ENCODE measurements at places on chromosomes 7 and 10.
A peak's percentile ranks its signal among the peaks of the same experiment; 100 is the strongest.

GRCh38 chr7:1666317-1666822 lies 3.7 kb upstream of the ELFN1 start:
- H3K4me3 ChIP-seq, result no peak overlapping the region
- peak; percentile 20 for DNase-seq
- H3K27ac ChIP-seq, result no peak overlapping the region
- peaks cover 79% of the 10 kb centered on the region for H3K27me3 ChIP-seq

DNA sequence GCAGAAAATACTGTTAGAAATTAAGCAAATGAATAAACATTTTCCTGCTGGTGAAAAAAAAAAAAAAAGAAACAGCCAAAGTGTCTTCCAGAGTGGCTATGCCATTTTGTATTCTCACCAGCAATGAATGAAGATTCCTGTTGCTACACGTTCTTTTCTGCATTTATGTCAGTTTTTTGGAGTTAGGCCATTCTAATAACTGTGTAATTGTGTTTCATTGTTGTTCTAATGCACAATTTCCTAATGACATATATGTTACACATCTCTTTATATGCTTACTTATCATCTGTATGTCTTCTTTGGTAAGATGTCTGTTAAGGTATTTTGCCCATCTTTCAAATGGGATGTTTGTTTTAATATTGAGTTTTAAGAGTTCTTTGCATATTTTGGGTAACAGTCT lies 213.7 kb downstream of the ITGB1 start:
- no peak overlapping the region for H3K27ac ChIP-seq
- DNase-seq, result no peak
- H3K27me3 ChIP-seq, result no peaks in the 10 kb centered on the region
- no peaks in the 10 kb centered on the region for H3K4me1 ChIP-seq
- H3K36me3 ChIP-seq, result no peaks in the 10 kb centered on the region
- no peak overlapping the region for H3K4me3 ChIP-seq

DNA sequence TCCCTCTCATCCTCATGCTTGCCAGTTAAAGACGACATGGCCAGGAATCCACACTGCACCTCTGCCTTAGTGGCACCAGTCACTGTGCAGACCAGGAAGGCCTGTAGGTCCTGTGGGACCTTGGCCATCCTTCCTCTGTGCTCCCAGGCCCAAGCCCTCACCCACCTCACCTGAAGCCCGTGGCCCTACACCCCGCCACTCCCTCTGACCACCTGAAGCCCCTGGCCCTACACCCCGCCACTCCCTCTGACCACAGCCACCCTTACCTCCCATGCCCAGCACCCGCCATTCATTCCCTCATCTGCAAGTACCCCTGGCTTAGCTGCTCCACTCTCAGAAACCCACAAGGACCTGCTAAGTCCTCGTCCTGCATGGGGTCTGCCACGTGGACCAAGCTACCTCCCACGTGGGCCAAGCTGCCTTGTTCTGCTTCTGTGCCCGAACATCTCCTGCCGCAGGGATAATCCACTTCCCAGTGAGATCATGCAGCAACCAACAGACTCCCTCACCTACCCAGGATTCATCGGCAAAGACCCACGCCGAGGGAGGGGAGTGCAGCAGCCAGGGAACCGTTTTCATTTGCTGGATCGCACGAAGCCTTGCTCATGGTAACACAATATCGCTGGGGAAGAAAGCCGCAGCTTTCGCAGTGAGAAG lies 151.2 kb downstream of the TCERG1L start:
- no peaks in the 10 kb centered on the region for H3K36me3 ChIP-seq
- DNase-seq, result no peak
- no peaks in the 10 kb centered on the region for H3K4me1 ChIP-seq

DNA sequence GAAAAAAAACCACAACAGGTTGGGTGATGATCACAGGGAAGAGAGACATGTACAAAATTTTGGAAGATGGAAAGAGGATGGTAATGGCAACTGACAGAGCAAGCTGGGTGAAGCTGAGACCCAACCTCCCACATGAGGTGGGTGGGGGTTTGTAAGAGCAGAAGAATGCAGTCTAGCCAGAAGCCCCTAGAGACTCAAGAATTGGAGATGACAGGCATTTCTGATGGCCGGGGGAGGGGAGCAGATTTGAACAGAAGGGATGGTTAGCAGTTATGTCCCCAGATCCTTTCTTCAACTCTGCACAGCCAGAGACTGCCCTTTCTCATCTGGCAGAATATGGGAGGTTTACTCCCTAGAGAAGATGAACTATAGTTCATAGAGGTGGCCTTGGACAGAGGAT lies 208.0 kb downstream of the GALNT17 start:
- DNase-seq, result no peak
- no peak overlapping the region for H3K27ac ChIP-seq
- H3K27me3 ChIP-seq, result no peaks in the 10 kb centered on the region
- H3K36me3 ChIP-seq, result no peaks in the 10 kb centered on the region
- no peaks in the 10 kb centered on the region for H3K4me1 ChIP-seq
- H3K4me3 ChIP-seq, result no peak overlapping the region

DNA sequence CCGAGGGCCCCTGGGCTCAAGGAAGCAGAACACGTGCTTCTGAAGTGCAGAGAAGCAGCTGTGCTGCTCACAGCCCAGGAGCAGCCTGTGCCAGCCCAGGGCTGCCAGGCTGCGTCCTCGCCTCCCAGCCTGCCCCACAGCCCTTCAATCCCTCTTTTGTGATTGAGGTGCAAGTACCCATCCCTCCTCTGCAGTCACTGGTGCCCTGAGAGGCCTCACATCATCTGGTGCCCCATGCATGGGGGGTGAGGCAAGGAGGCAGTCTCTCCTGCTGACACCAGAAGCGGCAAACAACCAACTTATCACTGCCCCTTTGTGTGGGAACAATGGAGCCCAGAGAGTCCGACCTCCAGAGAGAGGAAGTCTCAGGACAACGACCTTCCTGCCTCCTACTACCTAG lies 49.8 kb upstream of the FGFR2 start:
- H3K36me3 ChIP-seq, result no peaks in the 10 kb centered on the region
- no peak for DNase-seq
- no peak overlapping the region for H3K4me3 ChIP-seq
- H3K27me3 ChIP-seq, result peaks cover 28% of the 10 kb centered on the region
- no peaks in the 10 kb centered on the region for H3K4me1 ChIP-seq
